NCI-H2081 treated with DMSO at 0.1 percent for 48 hours (cell line): ENCODE measurements at places on chromosomes 7 and 10.

DNA sequence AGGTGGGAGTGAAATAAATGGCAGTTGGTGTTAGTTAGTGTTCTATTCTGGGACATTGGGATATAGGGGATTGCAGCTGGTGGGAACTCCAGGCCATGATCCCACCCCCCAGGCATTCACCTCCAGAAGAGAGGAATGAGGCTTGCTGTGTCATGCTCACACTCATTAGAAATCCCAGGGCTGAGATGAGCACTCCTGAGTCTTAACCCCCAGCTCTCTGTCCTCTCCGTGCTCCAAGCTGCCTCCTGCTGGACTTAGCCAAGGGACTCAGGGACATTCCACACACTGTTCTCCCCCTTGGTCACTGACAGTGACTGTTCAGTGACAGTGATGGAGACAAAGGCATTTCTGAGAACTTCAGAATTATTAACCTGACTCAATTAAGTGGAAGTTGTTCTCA, 21.5 kb downstream of the CYP26A1 start:
- no peak for DNase-seq

GRCh38 chr7:148693651-148694050, 5.1 kb upstream of the CUL1 start:
- DNase-seq = no peak

- DNase-seq = no peak
Observed at GRCh38 chr7:1247527-1248041, 14.9 kb downstream of the UNCX start.

DNA sequence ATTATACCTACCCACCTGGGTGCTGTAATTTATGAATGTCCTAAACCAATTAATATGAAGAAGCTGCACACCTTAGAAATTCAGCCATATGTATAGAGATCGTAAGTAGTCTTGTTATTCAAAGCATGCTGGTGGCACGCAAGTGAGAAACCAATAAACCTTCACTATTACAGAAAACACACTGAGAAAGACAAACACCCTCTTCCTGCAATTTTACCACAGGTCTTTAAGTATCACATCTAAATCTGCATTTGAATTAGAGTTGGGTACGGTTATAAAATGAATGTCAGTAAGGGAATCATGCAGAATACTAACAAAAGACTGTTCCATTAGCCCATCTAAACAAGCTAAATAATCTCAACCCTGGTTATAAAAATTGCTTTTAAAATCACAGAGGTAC, 33.8 kb downstream of the CCNJ start:
- DNase-seq = no peak

DNA sequence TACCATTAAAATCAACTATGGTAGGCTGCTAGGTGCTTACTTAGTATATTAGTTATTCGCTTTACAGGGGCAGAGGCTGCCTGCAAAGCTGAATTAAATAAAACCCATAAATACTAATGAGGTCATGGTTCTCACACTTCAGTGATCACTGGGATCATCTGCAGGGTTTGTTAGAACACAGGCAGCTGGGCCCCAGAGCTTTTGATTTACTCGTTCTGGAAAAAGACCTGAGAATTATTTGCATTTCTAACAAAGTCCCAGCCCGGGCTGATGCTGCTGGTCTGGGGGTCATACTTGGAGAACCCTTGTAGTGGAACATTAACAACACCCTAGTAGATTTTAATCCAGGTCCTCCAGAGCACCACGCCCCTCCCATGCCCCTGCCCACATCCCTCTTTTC, 8.5 kb downstream of the UCN3 start:
- no peak for DNase-seq

DNA sequence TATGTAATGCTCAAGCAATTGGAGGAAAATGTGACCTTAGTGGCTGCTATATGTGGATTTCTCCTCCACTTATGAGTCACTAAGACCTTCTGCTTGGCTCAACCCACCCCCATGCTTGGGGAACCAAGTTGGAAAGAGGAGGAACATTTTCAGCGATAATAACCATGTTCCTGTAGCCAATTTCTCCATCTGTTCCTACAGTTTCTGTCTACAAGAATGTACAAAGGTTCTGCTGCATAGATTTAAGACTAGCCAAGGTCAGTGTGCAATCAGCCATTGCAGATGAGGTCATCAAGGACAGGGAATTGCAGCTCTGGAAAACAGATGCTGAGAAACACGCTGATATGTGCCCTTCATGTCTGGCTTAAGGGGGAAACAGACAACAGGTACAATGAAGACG, 5.6 kb upstream of the NRCAM start:
- DNase-seq = no peak

DNA sequence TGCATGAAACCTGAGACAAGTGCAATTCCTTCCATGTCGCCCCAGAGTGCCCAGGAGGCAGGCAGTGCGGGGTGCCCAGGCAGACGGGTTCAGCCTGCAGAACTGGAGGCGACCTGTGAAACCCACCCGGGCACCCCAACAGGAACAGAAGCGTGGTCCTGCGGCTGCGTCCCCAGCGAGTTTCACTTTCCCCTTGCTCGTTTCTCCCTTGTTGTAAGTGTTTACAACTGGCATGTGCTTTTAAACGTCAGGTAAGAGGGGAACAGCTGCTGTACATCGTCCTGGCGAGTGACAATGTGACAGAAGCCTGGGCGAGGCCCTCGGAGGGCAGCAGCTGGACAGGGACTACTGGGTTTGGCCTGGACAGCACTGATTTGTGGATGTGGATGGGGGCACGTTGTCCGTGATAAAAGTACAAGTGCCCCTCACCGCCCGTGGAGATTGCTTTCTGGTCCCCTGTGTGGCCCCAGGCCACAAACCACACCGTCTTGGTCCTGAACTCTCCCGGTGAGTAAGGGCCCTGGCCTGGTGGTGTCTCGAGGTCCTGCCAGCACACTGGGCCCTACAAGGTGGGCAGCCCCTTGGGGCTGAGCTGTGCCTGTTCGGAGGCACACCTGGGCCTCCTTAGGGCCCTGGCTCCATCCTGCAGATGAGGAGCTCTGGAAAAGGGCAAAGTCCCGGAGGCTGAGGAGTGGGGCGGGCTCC, 4.0 kb downstream of the VENTX start:
- DNase-seq = no peak

DNA sequence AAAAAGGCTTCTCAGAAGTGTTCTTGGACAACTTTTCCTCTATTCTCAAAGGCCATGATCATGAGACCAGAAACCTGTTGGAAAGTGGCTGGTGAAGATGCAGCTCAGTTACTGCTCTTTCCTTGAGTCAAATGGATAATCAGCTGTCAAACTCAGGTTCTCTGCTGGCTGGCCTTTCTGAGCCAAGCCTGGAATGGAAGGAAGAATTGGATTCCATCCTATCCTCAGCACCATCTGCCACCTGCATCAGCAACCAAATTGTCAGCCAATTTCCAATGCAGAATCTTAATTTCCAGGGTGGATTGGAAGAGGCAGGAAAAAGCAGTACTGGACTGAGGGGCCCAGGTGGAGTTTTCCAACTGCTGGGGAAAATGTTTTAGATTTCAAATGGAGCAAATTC, 631.7 kb downstream of the KCNMA1 start:
- DNase-seq = no peak

DNA sequence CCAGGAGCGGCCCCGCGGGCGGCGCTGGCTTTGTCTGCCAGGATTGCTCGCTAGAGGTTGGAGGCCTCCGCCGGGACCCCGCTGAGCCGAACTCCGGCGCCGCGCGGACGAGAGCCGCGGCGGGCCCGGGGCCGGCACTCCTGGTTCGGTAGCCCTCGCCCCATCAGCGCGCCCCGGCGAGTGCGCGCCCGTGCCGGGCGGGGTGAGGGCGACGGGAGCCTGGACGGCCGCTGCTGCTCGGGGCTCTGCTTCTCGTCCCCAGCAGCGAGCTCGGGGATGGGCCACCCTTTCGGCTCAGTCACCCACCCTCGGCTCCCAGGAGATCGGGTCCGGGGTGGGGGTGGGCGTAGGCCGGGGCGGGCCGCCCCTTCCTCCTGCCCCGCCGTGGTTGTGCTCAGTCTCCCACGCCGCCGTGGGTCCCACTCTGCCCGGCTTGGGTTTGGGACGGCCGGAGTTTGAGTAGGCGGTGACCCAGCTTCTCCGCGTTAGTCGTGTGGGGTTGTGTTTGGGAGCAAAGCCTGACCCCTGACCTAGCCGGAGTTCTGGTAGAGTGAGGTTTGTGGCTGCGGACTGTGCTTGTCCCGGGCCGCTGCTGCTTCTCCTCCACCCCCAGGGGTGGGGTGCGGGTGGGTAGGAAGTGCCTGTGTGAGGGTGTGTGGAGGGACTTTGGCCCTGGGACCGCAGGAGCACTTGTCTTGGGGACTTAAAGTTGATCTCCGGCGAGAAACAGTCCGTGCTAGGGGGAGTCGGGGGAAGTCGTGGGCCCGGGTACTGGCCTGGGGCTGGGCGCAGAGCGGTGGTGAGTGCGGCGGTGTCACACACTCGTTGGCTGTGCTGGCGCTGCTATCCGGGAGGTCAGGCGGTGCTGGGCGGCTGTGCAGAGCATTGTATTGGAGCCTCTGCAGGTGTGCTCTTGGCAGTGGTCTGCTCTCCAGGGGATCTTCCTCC, 677 bp downstream of the TSPAN14 start:
- DNase-seq = no peak

- no peak for DNase-seq
Observed at GRCh38 chr10:71451754-71452153, 55.0 kb downstream of the CDH23 start.

- DNase-seq = no peak
Observed at GRCh38 chr10:8036506-8037198, 17.8 kb upstream of the GATA3 start.

DNA sequence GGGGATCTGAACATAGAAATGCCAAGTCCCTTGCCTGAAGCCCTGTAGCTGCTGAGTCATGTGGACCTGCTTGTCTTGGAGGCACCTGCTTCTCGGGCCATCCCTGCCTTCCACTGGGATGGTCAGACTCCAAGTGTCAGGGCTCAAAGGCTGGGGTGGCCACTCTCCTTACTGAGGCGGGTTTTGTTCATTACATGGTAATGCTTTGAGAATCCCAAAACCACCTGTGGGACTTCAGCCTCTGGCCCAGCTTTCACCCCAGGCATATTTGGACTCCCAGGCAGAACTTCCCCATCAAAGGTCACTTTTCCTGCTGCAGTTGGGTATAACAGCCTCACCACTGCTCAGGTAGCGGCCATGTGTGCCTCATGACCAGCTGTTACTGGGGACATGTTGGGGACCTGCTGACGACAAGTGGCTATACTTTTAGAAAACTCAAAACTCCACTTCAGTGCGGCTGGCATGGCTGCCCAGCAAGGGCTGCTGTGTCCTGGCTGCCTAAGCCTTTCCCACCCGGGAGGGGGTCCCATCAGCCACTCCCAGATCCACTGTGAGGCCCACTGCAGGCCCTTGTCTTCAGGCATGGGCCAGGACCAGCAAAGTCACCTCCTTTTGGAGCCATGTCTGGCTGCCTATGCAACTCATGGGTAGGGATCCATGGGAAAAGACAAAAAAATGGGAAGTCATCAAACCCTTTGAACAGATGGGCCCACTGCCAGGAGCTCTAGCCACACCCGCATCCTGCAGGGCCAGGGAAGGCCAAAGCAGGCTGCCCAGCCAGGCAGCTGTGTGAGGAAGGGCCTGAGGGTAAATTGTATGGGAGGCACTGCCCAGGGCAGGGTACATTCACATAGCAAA, 96.7 kb downstream of the ARHGAP22 start:
- no peak for DNase-seq

DNA sequence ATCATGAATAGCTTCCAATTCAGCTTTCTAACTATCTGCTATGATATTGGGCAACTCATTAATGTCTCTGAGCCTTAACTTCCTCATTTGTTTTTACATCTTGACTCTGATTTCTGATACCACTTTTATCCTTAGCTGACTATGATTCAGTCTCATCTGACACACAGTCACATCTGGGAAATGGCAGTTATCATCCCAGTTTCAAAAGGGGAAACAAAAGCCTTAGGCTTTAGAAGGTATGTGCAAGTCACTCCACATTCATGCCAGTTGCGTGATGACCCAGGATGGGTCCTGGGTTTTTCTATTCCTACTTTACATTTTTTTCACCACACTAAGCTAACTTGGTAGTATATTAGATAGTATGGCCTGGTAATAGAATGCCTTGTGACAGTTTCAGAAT, 12.7 kb downstream of the SCIN start:
- no peak for DNase-seq

DNA sequence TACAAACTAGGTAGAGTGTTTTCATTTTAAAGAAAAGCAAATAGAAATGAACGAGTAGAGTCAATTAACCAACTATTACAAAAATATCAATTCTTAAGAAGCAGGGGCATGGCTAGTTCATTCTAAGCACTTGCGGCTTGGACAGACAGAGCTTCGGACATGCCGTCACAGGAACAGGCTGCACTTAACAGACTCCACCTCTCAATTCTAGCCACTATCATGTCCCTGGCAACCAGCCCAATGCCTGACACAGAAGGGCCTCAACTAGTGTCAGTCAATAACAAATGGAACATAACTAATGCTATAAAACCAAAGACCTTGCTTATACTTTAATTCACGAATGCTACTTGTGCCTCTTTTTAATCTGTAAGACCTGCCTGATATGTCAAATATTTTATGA, 74.4 kb downstream of the TPK1 start:
- DNase-seq = no peak

GRCh38 chr7:44184873-44185446, 4.3 kb downstream of the GCK start:
- no peak for DNase-seq

DNA sequence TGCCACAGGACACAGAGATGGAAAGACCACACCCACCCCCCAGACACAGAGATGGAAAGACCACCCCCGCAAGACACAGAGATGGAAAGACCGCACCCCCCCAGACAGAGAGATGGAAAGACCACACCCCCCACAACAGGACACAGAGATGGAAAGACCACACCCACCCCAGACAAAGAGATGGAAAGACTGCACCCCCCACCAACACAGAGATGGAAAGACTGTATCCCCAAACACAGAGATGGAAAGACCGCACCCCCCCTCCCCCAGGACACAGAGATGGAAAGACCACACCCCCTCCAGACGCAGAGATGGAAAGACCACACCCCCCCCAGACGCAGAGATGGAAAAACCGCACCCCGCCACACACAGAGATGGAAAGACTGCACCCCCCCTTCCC, 8.0 kb downstream of the ZNF511 start:
- no peak for DNase-seq

- DNase-seq = no peak
Observed at GRCh38 chr10:98338896-98339295, 70.9 kb upstream of the LOXL4 start.

DNA sequence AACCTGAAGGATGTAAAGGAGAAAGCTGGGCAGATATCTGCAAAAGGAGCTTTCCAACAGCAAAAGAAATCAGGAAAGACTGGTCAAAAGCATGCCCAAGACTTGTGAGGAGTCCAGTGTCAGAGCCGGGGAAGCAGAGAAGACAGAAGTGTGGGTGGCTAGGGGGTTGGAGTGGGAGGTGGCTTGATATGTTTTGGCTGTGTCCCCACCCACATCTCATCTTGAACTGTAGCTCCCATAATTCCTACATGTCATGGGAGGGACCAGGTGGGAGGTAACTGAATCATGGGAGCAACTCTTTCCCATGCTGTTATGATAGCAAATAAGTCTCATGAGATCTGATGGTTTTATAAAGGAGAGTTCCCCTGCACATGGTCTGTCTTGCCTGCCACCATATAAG, 84.9 kb downstream of the INHBA start:
- no peak for DNase-seq
